ENCODE measurements at places on chromosomes 3 and 15.

- no peak for DNase-seq
These were observed 17.4 kb upstream of the RAF1 start for GRCh38 chr3:12681089-12681942.

DNA sequence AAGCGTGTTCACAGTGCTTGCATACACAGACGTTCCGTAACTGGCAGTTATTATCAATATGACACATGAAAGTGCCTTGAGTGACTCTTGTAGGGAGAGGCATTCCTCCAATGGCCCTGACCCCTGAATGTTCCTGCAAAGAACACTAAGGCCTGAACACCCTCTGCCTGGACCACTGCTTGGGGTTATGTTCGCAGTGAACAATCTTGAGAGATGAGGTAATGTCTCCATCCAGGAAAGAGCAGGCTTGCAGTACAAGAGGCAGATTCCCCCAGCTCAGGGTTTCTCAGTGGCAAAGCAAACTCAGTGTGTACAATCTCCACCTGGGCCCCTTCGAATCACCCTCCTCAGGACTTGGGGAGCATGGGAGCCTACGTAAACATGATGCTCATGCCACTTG, 324.6 kb downstream of the MAGI1 start:
- peak; percentile 47 for DNase-seq

DNA sequence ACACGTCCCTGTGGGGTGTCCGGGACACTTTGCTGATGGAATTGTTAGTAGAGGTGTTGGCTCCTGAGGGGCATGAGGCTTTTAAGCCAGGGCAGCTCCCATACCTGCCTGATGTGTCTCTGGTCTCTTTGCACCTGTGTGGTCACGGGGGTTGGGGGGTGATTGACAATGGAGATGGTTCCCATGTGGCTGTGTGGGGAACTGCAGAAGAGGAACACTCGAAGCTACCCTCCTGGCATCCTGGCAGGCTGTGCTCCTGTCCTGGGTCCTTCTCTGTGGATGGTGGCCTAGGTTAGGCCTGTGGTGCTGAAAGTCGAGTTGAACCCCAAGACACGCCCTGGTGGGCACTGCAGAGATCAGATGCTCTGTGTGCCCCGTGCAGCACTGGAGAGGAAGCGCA, 73.4 kb downstream of the HMCES start:
- no peak for DNase-seq

DNA sequence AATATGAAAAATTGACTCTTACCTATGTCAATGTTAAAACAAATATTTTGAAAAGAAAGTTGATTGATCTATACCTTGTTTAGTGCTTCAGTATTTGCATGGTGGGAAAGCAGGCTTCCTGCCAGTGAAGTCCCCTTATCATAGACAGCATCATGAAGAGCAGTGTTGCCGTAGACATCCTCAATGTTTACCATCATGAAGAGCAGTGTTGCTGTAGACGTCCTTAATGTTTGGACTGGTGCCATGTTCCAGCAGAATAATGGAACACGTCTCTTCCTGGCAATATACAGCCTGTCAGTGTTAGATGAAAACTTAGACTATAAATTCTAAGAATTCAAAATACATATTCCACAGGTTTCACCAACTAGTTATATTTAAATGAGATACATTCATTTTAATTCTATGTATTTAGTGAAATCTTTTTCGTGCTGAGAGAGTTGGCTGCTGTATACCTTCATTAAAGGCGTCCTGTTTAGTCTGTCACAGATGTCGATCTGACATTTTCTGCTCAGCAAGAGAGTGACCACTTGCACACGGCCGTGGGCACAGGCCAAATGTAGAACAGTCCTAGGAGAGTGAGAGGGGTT, 116.8 kb downstream of the LMLN start:
- DNase-seq = no peak

DNA sequence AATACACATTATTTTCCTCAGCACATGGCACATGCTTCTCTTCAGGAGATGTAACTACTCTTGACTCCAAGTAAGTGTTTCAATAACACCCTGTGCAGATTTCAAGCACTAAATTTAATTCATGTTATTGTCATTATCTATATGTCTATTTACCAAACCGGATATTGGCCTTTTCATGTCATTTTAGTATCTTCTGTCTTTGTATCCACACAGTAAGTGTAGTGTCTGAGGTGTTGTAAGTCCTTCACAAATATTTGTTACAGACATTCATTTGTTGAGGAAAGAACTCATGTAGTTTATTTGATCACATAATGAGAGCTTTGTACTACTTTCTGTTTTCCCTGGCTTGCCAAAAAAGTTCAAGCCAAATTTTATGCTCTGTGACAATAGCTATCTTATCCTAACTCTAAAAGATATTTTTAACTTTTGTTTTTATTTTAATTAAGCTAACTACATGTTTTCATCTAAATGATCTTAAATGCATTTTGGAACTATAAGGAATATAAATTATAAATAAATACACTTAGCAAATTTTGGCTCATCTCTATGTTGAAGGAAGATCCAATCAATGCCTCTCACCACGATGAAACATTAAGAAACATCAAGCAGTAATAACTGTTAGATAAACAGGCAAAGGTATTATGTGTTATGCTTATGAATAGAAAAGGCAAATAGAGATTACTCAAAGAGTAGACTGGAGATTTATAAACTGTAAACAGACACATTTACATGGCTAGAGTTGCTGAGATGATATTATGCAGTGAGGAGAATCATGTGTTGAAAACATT, 48.3 kb downstream of the SPTSSB start:
- no peak for DNase-seq

GRCh38 chr3:197752107-197752506, 2.4 kb downstream of the FYTTD1 start:
- no peak for DNase-seq

DNA sequence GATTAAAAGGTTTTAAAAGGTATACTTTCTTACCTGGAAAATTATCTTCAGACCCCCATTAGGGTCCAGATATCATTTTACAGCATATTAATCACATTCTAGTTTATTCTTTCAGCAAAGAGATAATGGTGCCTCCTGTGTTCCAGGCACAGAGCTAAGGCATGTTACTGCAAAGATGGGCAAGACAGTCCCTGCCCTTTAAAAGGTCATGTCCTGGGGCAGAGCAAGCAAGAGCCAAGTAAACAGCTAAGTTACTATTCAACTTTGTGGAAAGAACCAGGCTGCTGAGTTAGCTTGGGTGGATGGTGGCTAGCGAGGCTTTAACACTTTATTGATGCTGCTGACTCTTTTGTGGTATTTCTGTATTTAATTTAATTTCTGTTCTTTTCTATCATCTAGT, 75.0 kb downstream of the LRRC28 start:
- no peak for DNase-seq

DNA sequence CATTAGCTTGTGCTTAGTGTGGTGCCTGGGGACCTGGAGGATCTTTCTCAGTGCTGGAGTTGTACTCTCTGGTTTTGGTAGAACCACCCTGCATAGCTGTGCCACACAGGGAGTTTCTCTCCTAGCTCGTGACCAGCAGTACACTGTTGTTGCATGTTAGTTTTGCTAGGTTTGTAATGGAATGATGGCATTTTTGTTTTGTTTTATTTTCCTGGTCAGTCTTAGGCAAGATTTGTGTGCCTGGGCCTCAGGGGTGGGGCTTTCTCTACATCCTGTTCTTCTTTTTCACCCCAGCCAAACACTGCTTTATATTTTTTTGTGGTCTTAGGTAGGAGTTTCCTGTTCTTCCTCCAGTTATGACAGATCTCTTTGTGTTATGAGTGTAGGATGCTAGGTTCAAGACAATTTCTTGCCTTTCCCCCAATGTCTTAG, 534.5 kb upstream of the KCNMB2 start:
- no peak for DNase-seq

- peak; percentile 2 for DNase-seq
These were observed 13.3 kb downstream of the TAFA4 start for GRCh38 chr3:68919000-68919399.

DNA sequence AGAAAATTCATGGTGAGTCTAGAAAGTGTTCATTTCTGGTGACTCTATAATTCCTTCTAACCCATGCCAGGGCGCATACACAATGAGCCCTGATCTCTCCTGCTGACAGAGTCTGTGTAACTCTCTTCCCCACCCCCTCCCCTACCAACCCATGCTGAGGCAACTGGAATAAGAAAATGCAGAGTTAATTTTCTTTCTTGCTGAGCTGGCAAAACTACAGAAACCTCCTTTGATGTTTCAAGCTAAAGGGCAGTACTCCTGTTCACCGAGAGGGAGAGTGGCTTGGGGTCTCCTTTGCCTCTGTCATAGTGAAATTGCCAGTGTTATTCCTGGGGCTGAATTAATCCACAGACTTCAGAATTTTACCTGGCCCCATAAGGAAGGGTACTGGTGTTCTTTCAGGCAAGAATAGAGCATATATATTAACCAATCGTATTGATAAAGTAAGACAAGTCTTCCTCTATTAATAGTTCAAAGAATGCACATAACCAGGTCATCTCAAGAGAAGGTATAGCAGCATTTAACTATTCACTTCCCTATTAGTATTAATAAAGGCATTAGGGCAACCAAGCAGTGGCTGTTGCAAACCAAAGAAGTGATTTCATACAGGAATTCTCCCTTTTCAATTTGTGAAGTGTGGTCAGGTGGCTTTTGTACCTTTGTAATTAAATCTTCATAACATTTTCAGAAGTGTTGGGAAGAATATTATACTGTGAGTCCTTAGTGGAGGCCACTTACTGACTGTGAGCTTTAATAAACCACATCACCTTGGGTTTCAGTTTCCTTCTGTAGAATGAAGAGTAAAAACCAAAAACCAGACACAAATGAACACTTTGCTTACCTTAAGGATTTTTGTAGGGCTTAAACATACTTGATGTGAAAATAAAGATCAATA, 4.1 kb downstream of the GAP43 start:
- DNase-seq = no peak

- no peak for DNase-seq
These were observed 3.1 kb upstream of the CAMKV start for GRCh38 chr3:49872801-49873281.

- peak; percentile 86 for DNase-seq
These were observed 263.0 kb downstream of the EBLN2 start for GRCh38 chr3:73324203-73325155.

GRCh38 chr3:127803619-127804018, 18.7 kb downstream of the MGLL start:
- DNase-seq = peak; percentile 95
